ENCODE measurements at places on chromosomes 2 and 18. TPM values are rescaled to one million over a fixed set of nuclear protein-coding genes. Genes with fewer than 3 reads are reported as not detected.

GRCh38 chr2:235946590-235946989 lies 221.6 kb downstream of the GBX2 start:
- no peak for DNase-seq

GRCh38 chr18:11807233-11807632 lies 44.0 kb upstream of the CHMP1B start:
- DNase-seq = peak; percentile 32

- DNase-seq = peak; percentile 90
These were observed 108.1 kb downstream of the ARHGEF33 start for GRCh38 chr2:38997781-38998180.

GRCh38 chr2:131077966-131078365 lies 15.3 kb downstream of the FAM168B start:
- no peak for DNase-seq

DNA sequence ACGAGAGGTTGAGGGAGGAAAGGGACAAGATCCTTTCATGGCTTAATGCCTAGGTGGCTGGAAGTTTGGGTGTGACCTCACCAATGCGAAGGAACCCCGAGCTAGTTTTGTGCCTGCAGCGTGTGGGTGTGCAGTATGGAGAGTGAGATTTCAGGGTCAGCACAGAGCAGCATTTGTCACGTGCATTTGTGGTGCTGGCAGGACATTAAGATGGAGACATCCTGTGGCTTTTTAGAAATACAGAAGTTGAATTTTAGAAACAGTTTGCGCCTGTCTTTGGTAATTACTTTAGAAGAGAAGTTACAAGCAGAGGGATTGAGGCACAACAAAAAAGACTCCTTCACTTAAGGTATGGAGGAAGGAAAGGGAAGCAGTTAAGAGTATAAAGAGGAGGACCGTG lies 258.2 kb upstream of the THUMPD2 start:
- DNase-seq = no peak

DNA sequence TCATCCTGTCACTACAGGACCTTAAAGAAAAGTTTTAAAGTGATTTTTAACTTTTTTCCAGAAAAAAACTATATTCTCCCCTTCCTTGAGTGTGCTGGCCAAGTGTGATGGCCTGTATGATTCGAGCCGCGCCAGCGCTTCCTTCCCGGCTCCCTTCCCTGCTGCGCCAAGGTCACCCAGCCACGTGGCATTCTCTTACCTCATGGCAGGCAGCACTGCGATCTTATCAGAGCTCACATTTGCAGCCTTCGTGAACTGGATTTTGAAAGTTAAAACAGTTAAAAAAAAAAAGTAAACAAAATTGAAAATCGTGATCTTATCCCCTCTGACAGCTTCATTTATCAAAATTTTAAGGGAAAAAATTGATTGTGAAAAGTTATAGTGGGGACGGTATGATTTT lies 279.8 kb downstream of the PTGR3 start:
- DNase-seq = no peak

DNA sequence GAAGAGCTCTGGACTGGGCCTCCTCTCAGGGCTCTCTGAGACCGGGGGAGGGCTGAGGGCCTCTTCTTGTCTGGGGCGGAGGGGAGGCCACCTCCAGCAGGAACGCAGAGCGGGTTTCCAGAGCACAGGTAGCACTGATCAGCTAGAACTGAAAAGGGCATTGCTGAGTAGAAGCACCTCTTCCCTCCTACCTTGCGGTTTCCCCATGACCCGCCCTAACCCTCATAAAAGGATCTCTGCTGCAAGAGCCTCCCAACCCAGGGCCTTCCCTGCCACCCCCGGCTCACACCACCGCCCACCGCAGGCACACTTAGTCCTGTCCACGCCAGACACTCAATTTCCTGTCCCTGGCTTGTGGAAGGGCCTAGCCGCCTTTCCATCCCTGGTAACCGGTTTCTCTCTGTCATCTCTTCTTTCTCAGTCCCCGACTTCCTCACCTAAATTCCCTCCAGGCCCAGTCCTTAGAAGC lies 966 bp downstream of the ADCY3 start:
- DNase-seq = no peak

DNA sequence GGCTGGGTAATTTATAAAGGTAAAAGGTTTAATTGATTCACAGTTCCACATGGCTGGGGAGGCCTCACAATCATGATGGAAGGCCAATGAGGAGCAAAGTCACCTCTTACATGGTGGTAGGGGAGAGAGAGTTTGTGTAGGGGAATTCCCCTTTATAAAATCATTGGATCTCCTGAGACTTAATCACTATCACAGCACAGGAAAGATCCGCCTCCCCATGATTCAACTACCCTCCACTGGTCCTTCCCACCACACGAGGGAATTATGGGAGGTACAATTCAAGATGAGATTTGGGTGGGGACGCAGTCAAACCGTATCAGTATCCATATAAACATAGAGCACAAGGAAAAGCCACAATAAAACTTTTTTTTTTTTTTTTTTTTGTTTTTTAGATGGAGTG lies 172.6 kb upstream of the PIEZO2 start:
- DNase-seq = no peak

DNA sequence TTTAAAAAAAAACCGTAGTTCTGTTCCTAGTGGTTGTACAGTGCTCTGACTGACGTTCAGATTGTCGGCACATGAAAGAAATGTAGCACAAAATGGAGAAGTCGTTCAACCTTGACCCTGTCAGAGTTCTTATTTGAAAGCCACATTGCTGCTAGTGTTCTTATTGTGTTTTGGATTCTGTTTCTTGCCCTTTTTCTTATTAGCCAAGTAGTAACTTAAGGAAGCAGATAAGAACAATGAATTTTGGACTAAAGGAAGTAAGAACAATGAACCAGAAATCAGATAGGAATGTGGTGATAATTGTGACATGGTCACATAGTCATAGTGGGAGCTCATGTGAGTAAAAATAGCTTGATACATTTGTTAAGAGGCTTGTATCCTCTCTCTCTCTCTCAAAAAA lies 45.9 kb downstream of the RPIA start:
- peak; percentile 78 for DNase-seq

DNA sequence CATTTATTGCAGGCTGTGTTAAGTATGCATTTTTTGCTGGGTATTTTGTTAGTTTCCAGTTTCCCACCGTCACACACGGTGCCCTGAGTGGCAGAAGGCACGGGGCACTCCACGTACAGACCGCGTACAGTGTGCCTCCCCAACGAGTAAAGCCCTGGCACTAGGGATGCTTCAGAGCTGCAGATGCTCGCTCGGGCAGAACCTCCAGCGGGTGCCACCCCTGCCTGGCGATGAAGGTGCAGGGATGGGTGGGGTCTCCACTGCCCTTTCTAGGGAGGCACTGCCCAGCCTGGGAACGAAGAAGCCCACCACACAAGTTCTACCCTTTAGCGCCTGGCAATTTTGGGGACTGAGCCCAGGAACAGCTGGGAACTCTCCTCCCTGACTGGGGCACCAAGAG lies 4.1 kb downstream of the GREB1 start:
- no peak for DNase-seq

GRCh38 chr2:190409616-190410015 lies 1.5 kb downstream of the MFSD6 start:
- no peak for DNase-seq

- DNase-seq = no peak
These were observed 63.2 kb downstream of the DLGAP1 start for GRCh38 chr18:4391859-4392258.

DNA sequence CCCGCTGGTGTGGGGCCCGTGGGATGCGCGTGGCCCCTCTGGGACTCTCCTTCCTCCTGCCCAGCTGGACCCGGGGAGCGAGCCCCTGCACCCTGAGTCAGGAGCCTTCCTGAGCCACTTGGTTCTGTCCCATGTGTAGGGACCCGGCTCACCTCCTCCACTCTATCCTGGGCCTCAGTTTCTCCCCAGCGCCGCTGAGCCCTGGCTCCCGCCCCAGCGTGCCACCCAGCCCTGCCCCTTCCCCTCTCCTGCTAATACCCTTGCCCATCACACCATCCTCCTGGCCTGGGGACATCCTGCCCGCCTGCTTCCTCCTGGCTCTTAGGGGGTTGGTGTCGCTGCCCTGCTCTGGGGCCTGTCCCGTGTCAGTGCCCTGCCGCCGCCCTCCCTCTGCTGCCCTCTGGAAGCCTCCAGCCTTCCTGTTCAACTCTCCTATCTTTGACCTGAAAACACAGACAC lies 24.8 kb downstream of the GPC1 start:
- no peak for DNase-seq

DNA sequence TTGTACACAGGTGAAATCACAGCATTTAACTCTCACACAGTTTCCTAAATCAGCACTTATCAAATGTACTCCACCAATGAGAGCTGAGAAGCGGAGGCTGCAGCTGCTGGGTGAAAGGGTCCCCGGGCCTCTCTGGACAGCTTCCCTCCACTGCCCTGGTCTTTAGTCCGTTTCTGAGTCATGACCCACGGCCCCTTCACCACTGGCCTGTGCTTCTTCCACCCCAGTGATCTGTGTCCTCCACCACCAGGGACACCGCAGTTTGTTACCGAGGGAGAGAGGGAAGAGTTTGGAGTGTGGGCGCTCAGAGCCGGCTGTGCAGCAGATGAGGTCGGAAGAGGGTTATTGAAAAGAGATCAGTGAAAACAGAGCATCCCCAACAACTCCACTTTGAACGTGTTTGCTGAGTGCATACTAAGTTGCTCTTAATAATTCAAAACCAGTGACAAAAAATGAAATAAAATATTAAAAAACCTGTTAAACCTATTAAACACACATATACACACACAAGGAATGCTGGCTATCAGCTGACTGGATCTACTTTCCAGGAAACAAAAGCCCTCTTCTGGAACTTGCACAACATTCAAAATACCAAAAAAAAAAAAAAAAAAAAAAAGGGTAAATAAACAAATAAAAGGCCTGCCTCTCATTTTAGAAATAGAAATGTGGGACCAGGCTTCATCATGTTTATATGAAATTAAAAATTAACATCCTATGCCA lies 54.1 kb downstream of the PXDN start:
- no peak for DNase-seq

DNA sequence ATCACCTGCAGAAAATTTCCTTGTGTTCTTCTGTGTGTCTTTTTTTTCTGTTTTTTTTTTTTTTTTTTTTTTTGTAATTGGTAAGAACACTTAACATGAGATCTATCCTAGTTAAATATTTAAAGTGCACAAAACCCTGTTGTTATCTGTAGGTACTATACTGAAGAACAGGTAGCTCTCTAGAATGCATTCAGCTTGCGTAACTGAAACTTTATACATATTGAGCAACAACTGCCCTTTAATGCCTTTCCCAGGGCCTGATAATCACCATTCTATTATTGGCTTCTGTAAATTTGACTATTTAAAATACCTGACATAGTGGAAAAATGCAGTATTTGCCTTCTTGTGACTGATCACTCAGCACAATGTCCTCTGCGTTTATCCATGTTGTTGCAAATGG lies 701.8 kb downstream of the SUCLG1 start:
- DNase-seq = no peak

GRCh38 chr18:39751161-39751560 lies 2185.6 kb upstream of the CELF4 start:
- DNase-seq = peak; percentile 39

GRCh38 chr18:7301094-7301493 lies 70.2 kb downstream of the LRRC30 start:
- no peak for DNase-seq

DNA sequence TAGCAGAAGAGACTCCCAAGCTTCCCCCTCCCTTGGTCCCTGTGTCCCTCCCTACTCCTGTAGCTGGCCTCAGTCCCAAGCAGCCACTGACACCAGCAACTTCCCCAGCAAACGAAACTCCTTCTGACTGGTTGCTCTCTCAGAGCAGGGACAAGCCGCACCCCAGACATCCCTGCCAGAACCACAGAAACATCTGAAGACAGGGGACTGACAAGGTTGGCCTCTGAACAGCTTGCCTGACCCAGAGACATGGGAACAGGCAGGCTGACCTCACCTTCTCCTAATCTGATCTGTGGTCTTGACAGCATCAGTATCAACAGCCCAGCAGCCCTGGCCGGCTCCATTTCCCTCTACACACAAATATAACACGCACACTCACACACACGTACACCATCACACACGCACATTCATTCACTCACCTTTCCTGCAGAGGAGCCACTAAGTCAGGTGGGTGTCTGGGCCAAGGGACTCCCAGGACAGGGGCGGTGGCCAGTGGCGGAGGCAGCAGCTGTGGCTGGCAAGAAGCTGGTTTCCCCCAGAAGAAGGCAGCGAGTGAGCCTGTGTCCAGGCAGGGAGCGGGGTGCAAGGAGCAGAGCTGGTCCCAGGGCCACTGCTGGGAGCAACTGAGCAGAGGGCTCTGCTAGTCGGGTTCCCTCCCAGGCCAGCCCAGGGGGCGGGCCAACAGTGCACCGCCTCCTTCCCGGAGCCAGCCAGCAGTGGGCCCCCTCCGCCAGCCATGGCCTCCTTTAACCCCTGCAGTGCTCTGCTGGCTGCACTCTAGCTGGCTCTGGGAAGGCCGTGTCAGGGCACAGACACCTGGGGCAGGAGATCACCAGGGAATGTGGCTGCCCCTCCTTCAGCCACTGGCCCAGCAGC lies 59.1 kb downstream of the TNS1 start:
- peak; percentile 50 for DNase-seq

DNA sequence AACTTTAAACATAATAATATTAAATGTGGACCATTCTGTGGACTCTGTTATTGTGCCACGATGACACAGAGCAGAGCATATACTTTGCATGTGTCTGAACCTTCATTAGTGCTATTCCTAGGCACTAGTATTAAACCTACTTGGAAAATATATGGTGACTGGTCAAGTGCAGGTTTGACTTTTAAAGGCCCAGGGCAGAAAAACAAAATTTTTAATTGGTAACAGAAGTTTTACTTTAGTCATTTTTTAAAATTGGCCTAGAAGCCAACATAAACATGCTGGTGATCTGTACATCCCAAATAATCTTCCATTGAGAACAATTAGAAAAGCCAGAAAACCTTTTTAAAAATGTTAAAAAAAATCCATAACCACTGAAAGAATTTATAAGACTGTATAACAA lies 16.6 kb downstream of the LDAH start:
- DNase-seq = no peak

- no peak for DNase-seq
These were observed 10.1 kb upstream of the MCFD2 start for GRCh38 chr2:46925474-46926351.

- no peak for DNase-seq
These were observed 189.4 kb upstream of the CWC22 start for GRCh38 chr2:180196419-180196977.

- no peak for DNase-seq
These were observed 9.4 kb downstream of the CAPG start for GRCh38 chr2:85400541-85401463.

DNA sequence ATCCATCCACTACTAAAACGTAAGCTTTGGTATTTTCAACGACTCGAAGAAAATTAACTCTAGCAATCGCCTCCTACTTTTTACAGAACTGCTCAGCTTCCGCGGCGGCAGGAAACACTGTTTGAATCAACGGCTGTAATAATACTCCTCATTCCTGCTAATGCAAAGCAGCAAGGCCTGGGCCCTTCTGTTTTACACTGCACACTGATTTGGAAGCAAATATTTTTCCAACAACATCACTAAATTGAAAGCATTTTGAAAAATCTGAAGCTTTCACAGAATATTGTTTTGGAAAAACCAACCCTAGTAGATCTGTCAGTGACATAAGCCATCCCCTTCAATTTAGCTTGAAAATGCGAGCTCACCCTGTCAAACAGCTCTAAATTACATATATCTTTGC lies 261.2 kb downstream of the TXNL1 start:
- DNase-seq = no peak

GRCh38 chr18:54690198-54690597 lies 99.2 kb downstream of the DYNAP start:
- DNase-seq = peak; percentile 57

Gene DOCK10
- 7.7 TPM for total RNA-seq

Gene ASB18
- total RNA-seq = not detected

Gene DHRS9
- not detected for total RNA-seq

Gene RTN4
- total RNA-seq = 509 TPM

Gene ANKRD30BL
- not detected for total RNA-seq

Gene POTEC
- total RNA-seq = not detected

Gene FEV
- total RNA-seq = not detected

Gene LYG1
- 1.1 TPM for total RNA-seq

Gene QPCT
- total RNA-seq = 23.1 TPM

Data from astrocyte (in vitro differentiated cells and primary cell).